T-helper 1 cell (primary cell): ENCODE measurements at places on chromosomes 16 and 17.
A peak's percentile ranks its signal among the peaks of the same experiment; 100 is the strongest.

GRCh38 chr16:48503779-48504178 lies 106.2 kb downstream of the N4BP1 start:
- no peak for DNase-seq

DNA sequence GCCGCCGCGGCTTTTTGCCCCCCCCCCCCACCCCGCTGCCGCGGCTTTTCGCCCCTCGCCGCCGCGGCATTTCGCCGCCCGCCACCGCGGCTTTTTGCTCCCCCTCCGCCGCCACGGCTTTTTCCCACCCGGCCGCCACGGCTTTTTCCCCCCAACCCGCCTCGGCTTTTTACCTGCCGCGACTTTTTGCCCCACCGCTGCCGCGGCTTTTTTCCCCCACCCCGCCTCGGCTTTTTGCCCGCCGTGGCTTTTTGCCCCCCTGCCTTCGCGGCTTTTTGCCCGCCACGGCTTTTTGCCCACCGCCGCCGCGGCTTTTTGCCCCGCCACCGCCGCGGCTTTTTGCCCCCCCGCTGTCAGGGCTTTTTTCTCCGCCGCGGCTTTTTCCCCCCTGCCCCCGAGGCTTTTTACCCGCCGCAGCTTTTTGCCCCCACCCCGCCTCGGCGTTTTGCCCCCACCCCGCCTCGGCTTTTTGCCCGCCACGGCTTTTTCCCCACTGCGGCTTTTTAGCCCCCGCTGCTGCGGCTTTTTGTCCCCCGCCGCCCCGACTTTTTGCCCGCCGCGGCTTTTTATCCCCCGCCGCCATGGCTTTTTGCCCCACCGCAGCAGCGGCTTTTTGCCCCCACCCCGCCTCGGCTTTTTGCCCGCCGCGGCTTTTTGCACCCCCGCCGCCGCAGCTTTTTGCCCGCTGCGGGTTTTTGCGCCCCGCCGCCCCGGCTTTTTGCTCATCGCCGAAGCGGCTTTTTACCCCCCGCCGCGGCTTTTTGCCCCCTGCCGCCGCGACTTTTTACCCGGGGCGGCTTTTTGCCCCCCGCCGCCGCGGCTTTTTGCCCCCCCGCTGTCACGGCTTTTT lies 527.8 kb upstream of the WSB1 start:
- no peak for DNase-seq

DNA sequence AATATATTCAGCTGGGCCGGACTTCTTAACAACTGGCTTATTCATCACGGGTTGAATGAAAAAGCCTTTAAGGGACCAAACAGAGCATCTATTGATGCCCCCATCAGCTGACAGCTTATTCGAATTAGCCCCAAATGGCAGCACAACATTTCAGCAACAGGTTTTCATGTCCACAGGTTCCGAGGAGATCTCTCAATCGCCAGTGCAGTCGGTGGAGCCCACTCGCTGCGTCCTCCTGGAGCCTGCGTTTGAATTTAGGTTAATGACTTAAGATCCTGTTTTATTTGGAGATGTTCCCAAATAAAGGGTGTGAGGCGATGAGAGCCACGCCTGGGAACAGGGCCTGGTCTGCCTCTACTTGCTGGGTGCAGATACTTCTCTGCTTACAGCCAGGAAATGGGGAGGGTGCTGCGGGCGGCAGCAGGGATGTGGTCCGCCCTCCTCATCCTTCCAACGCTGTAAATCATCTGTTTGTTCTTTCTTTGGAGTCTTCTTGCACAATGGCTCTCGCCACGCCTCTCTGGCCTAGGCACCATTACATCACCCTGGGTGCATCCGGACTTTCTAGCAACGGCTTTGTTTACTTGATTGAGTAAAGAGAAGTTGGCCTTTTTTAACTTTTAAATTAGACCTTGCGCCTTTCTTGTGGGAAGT lies 22.6 kb downstream of the NDE1 start:
- peak; percentile 63 for DNase-seq

GRCh38 chr17:32879134-32879533 lies 2.2 kb upstream of the MYO1D start:
- DNase-seq, result no peak

- no peak for DNase-seq
Observed at GRCh38 chr16:31010585-31011325, at the start of gene STX1B. Gene STX1B (minus strand): TSS chr16:31010638. CDS start chr16:31010396, 242 bp downstream.

- no peak for DNase-seq
Observed at GRCh38 chr17:44167181-44167861, 3.2 kb upstream of the ASB16 start.

DNA sequence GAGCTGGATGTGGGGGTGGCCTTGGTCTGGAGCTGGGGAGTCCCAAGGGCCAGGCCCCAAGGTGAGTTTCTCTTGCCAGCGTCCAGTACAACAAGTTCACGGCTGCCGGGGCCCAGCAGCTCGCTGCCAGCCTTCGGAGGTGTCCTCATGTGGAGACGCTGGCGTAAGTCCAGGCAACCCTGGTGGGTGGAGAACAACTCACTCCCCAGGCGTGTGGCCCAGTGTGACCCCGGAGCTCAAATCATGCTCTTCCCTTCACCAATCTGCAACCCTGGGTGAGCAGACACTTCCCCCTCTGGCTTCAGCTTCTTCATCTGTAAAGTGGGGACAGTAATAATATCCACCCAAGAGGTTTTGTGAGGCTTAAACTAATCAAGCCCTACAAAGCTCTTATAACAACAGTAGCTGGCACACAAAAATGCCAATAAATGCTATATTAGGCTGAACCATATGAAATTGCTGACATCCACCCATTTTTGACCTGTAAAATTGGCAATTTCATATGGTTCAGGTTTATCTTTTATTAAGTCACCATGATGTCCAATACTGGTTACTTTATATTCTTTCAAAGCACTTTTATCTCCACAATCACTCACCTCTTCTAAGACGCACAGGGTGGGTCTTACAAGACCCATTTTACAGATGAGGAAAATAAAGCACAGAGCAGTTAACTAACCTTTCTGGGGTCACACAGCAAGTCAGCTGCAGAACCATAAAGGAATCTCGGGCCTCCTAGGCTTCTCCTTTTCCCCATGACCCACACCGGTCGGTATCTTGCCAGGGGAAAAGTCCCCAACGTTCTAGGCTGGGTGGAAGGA lies 19.7 kb downstream of the DEXI start:
- DNase-seq, result no peak

DNA sequence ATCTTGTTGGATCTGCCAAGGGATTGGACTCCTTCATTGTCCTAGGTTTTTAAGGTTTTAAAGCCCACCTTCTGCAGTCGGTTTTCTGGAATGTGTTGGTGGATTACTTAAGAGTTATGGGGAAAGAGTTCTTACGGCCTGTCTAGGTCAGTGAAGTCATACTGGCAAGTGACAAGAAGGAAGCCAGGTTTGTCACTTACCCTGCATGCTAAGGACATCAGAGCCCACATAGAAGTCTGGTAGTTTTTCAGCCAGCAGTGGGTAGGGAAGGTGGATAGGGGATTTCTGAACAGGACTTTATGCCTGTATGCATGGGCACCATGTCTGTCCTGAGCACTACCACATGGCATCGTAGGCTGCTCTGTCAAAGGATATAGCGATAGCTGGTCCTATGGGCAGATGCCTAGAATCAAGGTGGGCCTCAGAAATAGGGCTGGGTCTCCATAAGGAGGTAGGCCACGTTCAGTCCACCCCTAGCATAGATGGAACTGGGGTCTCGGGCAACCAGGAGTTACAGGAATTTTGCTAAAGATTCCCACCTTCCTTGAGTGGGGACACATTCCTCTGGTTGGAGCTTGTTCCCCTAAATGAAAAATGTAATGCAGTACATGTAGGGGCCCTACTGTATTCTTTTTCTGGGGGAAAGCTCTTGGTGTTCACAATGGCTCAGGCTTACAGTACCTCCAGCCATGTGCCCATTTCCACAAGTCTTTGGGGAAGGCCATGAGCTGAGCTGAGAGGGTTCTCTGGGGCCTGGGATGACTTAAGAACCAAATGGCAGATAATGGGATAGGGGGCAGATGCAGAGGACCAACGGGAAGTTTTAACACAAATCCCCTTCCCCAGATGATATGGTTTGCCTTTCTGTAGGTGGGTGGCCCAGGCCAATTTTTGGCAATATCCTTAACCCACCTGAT lies 27.5 kb downstream of the TRPV2 start:
- no peak for DNase-seq

DNA sequence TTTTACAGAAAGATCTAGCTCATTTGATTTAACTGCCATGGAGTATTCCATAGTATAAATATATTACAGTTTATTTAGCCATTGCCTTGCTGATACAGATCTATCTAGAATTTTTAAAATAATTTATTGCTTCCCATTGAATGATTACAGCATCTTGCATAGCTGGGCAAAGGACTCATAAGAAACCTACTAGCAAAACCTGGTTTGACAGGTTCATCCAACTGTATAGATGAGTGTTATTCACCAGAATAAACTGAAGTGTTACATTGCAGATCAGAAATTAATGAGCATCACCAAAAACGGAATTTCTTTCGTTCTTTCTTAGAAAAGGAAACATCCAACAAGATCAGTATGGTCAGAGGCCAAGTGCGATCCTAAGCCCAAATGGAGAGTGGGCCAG lies 202.2 kb upstream of the CACNG5 start:
- no peak for DNase-seq

- DNase-seq, result no peak
Observed at GRCh38 chr17:17935321-17936271, 36.6 kb downstream of the TOM1L2 start.

GRCh38 chr16:74893541-74893940 lies 91.4 kb downstream of the WDR59 start:
- no peak for DNase-seq

GRCh38 chr17:13643180-13643579 lies 41.5 kb upstream of the HS3ST3A1 start:
- no peak for DNase-seq

- no peak for DNase-seq
Observed at GRCh38 chr17:68884888-68885287, 70.3 kb downstream of the ABCA8 start.

DNA sequence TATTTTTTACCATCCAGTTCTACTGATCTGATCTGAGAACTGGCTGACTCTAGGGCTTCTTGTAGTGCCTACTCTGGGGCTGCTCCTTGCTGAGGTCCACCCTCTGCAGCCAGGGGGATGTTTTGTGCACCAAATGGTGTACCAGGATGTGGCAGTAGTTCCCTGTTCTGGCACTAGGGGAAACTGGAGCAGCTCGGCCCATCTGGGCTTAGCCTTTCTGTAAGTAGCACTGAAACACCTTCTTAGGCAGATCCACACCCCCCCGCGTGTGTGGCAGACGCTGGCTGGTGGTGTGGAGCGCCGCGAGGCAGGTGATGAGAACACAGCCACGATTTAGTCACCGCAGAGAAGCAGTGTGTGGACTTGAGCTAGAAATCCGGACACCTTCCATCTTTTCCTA lies 17.0 kb downstream of the DUSP14 start:
- no peak for DNase-seq

DNA sequence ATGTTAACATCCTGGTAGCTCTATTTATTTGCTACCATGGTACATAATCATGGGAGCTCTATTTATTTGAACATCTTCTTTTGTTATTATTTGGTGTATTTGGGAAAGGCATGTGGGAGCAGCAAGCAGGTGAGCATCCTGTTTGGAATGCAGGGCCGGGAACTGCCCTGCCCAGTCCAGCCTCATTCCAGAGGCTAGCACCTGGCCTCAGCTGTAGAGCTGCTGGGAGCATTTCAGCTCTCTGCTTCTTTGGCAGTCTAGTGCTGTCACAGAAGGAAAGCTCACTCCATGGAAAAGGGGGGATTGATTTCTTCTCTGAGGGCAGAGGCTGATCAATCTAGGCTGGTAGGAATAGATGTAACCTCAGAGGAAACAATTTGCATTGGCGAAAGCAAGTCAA lies 112.5 kb downstream of the WWOX start:
- DNase-seq, result no peak

DNA sequence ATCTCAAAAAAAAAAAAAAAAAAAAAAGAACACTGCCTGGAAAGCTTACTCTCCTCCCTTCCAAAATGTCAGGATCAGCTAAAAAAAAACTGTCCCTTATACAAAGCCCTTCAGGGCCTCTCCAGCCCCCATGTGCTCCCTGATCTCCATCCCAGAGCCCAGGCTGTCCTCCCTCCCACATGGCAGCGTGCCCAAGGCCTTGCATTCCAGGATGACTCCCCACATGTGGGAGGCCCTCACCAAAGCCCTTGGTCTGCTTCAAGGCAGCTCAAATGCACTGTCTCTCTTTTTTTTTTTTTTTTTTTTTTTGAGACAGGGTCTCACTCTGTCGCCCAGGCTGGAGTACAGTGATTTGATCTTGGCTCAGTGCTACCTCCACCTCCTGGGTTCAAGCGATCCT lies 2.3 kb downstream of the FDXR start:
- DNase-seq, result no peak

GRCh38 chr17:74763565-74764387 lies 12.4 kb downstream of the NAT9 start:
- DNase-seq, result no peak

DNA sequence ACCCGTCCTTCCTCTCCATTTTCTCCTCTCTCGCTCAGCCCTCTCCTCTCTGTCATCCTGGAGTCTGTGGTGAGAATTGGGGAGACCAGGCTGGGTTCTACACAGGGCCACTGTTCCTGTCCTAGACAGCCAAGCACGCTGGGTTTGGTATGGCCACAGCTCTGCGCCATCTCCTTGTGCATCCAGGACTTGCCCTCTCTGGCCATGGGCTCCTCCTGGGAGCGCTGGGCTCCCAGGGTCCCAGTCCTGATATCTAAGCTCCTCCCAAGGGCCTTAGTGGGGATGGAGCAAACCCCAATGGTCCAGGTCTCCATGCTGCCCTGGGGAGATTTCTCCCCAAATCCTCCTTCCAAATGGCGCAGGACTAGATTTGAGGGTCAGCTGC lies 27.2 kb upstream of the ITGA3 start:
- no peak for DNase-seq

DNA sequence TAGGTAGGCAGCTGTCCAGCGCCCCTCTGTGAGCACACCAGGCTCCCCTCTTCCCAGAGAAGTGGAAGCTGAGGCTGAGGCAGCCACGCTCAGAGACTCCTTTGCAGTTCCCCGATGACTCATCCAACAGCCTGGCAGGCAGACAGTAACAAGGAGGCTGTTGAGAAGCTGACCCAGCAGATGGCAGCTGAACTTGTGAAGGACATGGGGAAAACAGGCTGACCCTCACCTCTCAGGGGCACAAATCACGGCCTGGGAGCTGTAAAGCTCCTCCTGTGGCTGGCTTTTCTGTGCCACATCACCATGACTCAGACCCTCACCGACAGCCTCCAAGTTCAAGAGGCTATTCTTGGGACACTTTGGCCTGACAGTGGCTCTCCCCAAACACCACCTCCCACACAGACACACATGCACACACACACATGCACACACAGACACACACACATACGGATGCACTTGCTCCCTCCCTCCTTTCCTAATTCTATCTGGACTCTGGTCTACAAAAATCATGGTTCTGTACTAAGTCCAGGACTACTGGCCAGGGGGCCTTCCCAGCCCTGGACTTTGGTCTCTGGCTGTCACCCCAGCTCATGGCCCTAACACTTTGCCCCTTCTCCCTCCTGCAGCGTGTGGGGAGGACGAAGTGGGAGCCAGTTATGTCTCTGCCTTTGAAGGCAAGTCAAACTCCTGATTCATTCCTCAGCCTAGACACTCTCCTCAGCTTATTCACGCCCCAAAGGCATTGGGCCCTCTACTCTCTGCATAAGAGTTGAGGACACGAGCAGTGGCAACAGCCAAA lies 23.2 kb downstream of the MAP3K14 start:
- DNase-seq, result no peak

- no peak for DNase-seq
Observed at GRCh38 chr16:30947541-30947858, 1.4 kb upstream of the ORAI3 start.
